A549 treated with RU486 at 1 μM for 4 hours (cell line): ENCODE measurements at places on chromosomes 7 and 10. TPM values are rescaled to one million over a fixed set of nuclear protein-coding genes. Genes with fewer than 3 reads are reported as not detected.

The FAM13C gene
- 0.15 to 0.27 TPM in 2 of 5 replicates, not detected in the others for total RNA-seq

The SAMD9 gene
- total RNA-seq = 1.8 to 7.4 TPM (median 5.9 TPM) in 5 replicates

The BICC1 gene
- 18.2 to 27.4 TPM (median 24.7 TPM) in 5 replicates for total RNA-seq

The ANKRD61 gene
- total RNA-seq = 0.50 to 0.69 TPM (median 0.54 TPM) in 5 replicates

The GCK gene
- total RNA-seq = not detected in 5 replicates

The CYP2C19 gene
- not detected in 5 replicates for total RNA-seq

The ADCY1 gene
- total RNA-seq = 1.3 to 2.7 TPM (median 2.2 TPM) in 5 replicates

The MTPN gene
- total RNA-seq = 63.2 to 125 TPM (median 122 TPM) in 5 replicates

The NDUFA5 gene
- total RNA-seq = 32.4 to 57.7 TPM (median 36.1 TPM) in 5 replicates

The TAC1 gene
- not detected in 5 replicates for total RNA-seq

The DPYSL4 gene
- 13.4 to 19.1 TPM (median 16.4 TPM) in 5 replicates for total RNA-seq

The NPC1L1 gene
- total RNA-seq = 0.05 to 0.14 TPM (median 0.06 TPM) in 5 replicates

The RSU1 gene
- 81.2 to 95.2 TPM (median 85.5 TPM) in 5 replicates for total RNA-seq

The ZWINT gene
- total RNA-seq = 82.6 to 106 TPM (median 88.6 TPM) in 5 replicates

The C7orf33 gene
- not detected in 5 replicates for total RNA-seq

The PGAM2 gene
- total RNA-seq = not detected in 5 replicates

The FEZF1 gene
- total RNA-seq = not detected in 5 replicates

The MOGAT3 gene
- total RNA-seq = not detected in 5 replicates

The NEBL gene
- total RNA-seq = 4.2 to 5.4 TPM (median 4.7 TPM) in 5 replicates

The C10orf53 gene
- not detected in 5 replicates for total RNA-seq

The LRRN3 gene
- total RNA-seq = 0.07 to 0.08 TPM in 2 of 5 replicates, not detected in the others

The ATRNL1 gene
- total RNA-seq = 0.14 to 0.78 TPM (median 0.29 TPM) in 5 replicates

The SGMS1 gene
- total RNA-seq = 26.4 to 38.0 TPM (median 36.2 TPM) in 5 replicates

The SCD gene
- total RNA-seq = 139 to 206 TPM (median 183 TPM) in 5 replicates
